ENCODE measurements at places on chromosomes 5 and 9.

DNA sequence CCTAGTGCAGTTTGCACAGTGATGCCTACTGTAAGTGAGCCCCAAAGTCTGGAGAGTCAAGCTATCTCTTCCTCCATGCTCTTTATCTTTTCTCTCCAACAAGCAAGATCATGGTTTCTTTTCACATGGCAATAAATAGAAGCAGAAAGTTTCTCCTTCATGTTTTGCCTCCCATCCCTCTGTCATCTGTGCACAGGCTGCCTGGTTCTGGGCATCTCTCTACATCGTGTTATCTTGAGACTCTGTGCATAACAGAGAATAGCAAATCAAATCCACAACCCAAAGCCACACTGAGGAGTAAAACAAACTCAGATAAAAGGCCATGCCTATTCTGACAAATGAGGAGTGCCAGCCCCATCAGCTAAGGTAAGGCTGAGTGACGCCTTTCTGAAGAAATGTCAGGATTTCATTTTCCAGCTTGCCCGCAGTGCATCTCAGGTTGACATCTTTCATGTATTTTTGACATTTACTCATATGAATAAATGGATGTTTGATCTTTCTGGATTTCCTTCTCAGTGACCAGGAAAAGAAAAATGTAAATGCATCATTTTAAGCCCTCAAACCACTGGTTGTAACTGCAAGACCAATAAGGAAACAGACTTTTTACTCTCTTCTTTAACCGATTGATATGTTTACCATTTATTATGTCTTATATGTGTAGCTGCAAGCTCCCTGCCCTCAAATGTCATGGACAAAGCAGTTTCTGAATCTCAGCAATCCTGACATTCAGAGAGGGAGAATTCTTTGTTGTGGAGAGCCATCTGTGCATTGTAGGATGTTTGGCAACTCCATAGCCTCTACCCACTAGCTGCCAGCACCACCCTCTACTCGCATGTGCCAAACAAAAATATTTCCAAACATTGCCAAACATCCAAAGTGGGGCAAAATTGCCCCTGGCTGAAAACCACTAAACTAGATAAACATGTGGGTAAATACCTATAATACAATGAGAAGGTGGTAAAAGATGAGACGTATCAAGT lies 49.2 kb upstream of the ACO1 start:
- DNase-seq = no peak

DNA sequence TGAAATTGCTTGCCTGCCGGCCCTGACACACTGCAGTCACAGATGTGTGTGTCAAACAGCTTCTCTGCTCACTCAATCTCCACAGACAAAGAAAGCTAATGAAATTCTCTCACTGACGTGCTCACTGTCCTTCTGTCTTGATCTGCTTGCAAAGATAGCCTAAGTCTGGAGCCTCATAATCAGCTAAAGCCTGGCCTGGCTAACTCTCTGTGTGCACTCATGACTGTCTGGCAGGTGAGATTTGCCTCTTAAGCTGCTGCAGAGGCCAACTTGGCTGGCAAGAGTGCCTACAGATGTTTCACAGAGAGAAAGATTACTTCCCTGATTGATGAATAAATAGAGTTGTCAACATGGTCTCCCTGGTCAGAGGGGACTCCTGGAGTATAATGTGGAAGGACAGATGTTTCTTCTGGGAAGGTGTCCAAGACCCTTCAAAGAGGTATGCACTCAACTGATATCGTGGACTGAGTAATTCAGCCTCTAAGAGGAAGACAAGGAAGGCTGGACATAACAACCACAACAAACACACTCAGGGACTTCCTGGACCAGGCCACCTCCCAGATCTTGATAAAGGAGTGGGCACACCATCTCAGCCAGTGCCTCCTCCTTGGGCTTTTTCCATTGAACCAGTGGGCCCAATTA lies 362.0 kb downstream of the SPOCK1 start:
- DNase-seq = no peak

DNA sequence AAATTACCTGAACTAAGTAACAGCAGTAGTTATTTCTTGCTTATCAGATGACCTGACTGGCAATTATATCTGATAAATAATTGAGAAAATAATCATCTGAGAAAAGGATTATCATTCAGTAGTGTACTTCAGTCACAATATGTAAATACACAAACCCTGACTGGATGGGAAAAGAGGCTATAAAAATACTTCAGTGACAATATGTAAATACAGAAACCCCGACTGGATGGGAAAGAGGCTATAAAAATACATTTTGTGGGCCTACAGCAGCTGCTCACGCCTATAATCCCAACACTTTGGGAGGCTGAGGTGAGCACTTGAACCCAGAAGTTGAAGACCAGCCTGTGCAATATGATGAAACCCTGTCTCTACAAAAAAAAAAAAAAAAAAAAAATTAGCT lies 11.1 kb downstream of the UBAP2 start:
- no peak for DNase-seq

- DNase-seq = no peak
Observed at GRCh38 chr9:127153501-127153900, 31.1 kb upstream of the ANGPTL2 start.

- DNase-seq = peak; percentile 33
Observed at GRCh38 chr5:53109056-53109442, 508 bp downstream of the MOCS2 start.

DNA sequence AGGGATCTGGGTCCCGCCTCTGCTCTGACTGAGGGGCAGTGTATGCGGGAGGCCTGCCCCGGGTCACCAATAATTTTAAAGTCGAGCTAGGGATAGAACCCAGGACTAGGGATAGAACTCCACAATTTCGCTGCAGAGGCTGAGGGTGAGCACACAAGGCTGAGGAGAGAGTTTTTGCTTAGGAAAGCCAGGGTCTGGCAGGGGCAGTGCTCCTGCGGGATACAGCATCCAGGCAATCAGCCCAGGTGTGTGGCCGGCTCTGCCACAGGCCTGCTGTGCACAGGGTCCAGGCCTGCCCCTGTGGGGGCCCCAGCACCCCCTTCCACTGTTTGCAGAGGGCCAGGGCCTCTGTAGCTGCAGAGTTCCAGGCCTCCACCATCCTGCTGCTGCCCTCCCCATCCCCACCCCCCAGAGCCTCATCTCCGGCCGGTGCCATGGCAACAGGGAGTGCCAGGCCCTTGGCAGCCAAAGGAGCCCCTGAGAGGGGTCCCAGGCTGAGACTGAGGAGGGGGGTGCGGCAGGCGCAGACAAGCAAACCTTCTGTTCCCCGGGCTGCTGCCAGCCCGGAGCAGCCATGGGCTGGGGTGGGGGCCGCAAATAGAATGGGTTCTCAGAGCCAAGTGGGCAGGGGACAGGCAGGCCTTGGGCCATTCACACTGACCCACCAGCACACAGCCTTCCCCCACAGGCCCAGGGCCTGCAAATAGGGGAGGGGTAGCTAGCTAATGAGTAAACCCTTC lies 8.6 kb downstream of the PDGFRB start:
- no peak for DNase-seq

- DNase-seq = no peak
Observed at GRCh38 chr9:79583952-79584654, 12.3 kb downstream of the TLE4 start.

GRCh38 chr9:3441197-3441816 lies 84.5 kb downstream of the RFX3 start:
- DNase-seq = peak; percentile 47
